LHCN-M2 (cell line): ENCODE measurements at places on chromosomes 7 and 10.
A peak's percentile ranks its signal among the peaks of the same experiment; 100 is the strongest.

- DNase-seq = no peak
These were observed 38.1 kb downstream of the LRGUK start for GRCh38 chr7:134165252-134165651.

GRCh38 chr7:65910237-65910636, 37.4 kb downstream of the VKORC1L1 start:
- DNase-seq = peak; percentile 11

DNA sequence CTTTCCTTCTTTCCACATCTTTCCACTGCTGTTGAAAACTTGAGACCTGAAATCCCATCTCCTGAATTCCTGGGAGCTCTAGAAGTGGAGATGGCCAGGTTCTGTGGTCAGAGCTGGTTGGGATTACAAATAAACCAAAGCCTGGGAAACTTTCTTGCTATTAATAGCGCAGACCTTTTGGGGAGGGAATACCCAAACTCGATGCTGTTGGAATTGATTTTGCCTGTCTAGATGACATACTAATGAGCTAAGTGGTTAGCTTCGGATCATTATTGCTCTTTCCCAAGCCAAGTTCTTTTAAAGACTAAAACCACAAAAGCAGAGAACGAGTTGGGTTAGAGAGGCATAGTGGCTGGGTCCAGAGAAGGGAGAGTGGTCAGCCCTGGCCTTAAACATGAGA, 76.6 kb downstream of the TCF7L2 start:
- DNase-seq = peak; percentile 55

DNA sequence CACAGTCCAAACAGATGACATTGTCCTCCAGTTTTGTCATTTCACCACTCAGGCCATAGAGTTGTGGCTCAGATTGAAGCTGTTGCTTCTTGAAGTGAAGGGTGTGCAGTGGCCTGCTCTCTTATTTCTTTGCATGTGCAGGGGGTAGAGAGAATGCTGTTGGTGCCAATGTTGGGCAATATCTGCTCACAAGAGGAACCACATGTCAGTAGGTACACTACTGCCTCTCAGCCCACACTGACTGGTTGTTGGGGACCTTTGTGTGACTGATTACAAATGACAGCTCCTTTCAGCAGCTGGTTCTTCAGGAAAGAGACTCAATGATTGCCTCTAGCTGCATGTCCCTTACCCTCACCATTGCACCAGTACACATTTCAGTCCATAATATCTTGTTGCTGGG, 21.9 kb upstream of the SFTPA1 start:
- DNase-seq = no peak

GRCh38 chr10:127456122-127456521, 93.0 kb upstream of the NPS start:
- DNase-seq = no peak

GRCh38 chr10:21318540-21319167, 206.8 kb downstream of the SKIDA1 start:
- DNase-seq = peak; percentile 63

GRCh38 chr7:32037650-32038198, 32.5 kb downstream of the PDE1C start:
- DNase-seq = no peak

DNA sequence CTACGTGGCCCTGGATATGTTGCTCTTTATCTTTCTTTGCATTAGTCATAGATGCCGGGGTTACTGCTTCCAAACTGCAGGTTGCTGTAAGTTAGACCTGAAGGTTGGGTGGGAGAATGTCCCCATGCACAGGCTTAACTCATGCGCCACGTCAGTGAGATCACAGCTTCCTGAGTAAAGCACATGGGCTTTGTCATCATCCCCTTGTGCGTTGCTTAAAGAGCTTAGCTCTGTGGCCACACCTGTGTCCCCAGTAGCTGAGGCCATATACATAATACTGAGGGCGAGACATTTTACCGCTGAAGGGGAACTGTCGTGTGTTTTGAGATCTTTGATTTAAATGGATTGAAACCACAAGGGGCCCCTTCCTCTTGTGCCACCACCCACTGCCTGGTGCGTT, 45.8 kb upstream of the BTBD16 start:
- no peak for DNase-seq

DNA sequence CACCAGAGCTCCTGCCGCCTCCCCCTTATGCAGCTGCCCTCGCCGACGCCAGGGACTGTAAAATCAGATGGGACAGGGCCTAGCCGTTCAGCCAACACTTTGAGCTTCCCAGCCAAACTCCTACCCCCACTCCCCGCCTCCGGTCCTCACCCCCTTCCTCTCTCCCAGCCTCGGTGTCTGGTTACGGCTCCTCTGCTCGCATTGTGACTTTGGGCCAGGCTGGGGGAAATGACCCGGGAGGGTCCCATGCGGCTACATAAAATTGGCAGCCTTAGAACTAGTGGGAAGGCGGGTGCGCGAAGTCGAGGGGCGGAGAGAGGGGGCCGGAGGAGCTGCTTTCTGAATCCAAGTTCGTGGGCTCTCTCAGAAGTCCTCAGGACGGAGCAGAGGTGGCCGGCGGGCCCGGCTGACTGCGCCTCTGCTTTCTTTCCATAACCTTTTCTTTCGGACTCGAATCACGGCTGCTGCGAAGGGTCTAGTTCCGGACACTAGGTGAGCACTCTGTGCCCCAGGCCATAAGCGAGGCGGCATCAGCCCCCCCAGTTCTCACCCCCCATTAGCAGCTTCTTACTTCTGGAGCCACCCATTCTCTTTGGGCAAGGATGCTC, at the start of gene KAZALD1:
TSS of gene KAZALD1 (plus strand) at position 366 of the 608 bp plus-strand sequence. CDS start 604 bp downstream, outside the sequence.
- no peak for DNase-seq

DNA sequence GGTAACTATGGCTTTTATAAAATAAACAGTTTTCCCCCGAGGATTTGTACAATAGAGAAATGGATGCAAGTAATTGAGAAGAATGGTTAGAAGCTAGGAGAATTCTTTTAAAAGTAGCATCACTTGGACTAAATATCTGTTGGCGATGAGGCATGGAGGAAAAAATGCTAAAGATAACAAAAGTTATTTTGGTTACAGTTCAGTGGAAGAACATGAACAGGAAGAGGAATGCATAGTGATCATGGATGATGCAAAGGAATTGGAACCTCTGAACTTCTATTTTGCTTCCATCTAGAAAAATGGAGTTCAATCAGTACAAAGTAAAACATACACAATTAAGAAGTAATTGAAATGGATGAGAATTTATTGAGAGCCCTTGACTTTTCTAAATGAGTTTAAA, 32.9 kb downstream of the ENTPD1 start:
- peak; percentile 74 for DNase-seq

GRCh38 chr7:71995111-71995510, 417.0 kb downstream of the CALN1 start:
- no peak for DNase-seq

DNA sequence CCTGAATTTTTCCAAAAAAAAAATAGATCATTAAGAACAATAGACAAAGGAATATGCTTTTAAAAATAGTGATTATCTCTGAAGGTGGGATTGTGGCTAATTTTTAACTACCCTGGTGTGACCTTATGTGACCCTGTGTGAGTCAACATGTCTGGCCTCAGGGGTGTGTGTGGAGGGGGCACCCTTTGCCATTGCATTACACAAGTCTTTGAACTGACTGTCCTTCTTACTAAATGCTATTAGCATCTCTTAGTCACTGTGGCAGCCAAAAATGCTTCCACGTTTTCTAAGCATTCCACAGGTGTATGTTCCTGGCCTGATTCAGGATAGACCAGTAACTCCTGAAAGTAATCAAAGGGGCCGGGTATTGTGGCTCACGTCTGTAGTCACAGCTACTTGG, 175.4 kb downstream of the MGMT start:
- peak; percentile 39 for DNase-seq

GRCh38 chr7:117041007-117041406, 87.7 kb downstream of the ST7 start:
- DNase-seq = peak; percentile 53

GRCh38 chr7:104794154-104794553, 219.9 kb upstream of the KMT2E start:
- DNase-seq = peak; percentile 46

GRCh38 chr10:79098596-79099015, 29.8 kb downstream of the ZMIZ1 start:
- no peak for DNase-seq

DNA sequence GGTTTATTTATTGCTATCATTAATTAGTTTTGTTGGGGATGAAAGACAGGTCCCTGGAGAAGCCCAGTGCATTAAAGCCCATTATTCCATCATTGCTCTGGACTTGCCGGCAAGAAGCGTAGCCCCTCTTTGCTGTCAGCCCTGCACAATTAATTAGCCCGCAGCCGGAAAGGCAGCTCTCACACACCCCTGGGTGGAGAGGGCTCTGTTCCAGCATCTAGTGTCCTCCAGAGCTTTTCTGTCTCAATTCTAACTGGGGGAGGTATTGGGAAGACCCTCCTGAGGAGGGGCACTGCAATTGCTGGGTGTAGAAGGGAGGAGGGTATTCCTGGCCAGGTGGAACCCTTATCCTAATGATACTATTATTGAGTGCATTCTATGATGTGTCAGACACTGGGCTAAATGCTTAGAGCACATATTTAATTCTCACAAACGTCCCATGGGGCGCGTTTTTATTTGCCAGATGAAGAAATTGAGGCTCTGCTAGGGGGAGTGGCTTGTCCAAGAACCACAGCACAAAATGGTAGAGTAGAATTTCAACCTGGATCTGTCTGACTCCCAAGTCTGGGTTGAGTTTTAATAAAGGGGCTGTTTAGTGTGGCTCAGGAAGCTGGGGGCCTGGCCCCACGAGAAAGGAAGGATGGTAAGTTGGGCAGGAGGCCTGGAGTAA, 148.1 kb upstream of the PCBD1 start:
- DNase-seq = no peak

DNA sequence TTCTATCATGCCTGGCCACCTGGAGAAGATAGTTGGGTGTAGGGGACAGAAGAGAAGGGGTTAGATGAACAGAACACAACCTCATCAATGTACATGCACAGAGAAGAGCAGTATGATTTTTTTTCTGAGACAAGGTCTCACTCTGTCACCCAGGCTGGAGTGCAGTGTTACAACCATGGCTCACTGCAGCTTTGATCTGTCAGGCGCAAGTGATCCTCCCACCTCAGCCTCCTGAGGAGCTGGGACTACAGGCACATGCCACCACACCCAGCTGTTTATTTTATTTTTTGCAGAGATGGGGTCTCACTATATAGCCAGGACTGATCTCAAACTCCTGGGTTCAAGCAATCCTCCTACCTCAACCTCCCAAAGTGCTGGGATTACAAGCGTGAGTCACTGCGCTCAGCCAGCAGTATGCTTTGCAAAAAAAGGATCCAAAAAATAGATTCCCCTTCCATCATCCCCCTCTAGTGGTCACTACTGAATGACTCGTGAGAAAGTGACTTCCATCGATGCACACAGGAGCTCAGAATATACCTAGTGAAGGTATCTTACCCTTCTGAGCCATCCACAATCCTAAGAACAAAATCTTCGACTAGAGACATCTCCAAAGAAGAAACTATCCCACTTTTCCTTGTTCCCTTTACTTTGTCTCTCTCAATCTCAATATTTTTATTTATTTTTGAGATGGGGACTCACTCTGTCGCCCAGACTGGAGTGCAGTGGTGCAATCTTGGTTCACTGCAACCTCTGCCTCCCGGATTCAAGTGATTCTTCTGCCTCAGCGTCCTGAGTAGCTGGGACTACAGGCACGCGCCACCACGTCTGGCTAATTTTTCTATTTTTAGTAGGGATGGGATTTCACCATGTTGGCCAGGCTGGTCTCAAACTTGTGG, 21.0 kb downstream of the ZCWPW1 start:
- peak; percentile 78 for DNase-seq

- peak; percentile 28 for DNase-seq
These were observed 88.3 kb downstream of the ARMH3 start for GRCh38 chr10:101967713-101968112.

DNA sequence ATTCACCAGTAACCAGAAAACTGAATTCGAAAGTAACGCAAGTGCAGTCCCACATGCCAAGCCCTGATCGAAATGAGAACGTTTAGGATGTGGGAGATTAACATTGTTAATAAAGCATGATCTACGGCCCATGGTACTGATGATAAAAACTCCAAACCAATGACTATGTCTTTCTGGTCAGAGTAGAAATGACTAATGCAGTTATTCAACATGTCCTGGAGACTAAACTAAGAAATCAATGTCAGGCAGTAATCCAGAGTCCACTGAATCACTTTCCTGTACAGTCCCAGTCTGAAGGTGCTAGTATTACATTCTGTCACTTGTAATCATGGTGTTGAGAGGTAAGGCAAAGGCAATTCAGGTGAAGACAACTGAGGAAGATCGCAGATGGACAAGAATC, 14.4 kb downstream of the NPSR1 start:
- DNase-seq = peak; percentile 37

DNA sequence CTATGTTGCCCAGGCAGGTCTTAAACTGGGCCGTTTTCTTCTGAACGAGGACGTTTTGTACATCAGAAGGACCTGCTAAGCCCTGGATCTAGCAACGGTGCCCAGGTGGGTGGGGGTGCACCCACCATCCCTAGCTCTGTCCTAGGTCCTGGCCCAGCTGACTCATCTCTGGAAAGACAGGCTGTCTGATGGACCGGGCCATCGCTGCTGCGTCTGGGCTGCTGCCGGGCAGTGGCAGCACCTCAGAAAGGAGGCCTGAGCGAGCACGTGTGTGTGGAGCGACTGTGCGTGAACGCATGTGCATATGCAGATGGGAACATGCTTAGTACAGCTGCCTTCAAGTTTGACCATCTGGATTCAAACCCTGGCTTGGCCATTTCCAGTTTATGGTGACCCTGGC, 7.3 kb upstream of the ELFN1 start:
- DNase-seq = no peak

- DNase-seq = no peak
These were observed 311.4 kb downstream of the ADARB2 start for GRCh38 chr10:1425879-1426278.
